ENCODE measurements at places on chromosomes 4 and X. TPM values are rescaled to one million over a fixed set of nuclear protein-coding genes. Genes with fewer than 3 reads are reported as not detected.

Gene ZNF732
- total RNA-seq: not detected

DNA sequence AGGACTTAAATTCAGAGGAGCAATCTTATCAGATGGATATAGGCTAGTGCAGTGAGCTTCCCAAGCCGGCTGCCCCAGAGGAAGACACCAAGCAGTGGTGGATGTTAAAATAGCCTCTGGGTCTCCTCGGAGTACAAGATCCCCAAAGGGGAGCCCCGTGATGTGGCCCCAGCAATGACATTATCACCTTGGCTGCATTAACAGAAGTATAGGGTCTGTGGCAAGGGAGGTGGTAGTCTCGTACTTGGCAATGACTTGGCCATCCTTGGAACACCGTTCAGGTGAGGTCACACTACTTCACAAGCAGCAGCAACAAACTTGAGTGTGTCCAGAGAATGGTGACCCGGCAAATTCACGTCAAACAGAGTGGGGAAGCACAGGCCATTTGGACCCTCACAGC, 67.8 kb downstream of the PSAPL1 start:
- no peaks in the 10 kb centered on the region for H3K36me3 ChIP-seq
- H3K4me1 ChIP-seq: no peaks in the 10 kb centered on the region
- H3K4me3 ChIP-seq: no peak overlapping the region
- DNase-seq: no peak
- no peaks in the 10 kb centered on the region for H3K27me3 ChIP-seq

DNA sequence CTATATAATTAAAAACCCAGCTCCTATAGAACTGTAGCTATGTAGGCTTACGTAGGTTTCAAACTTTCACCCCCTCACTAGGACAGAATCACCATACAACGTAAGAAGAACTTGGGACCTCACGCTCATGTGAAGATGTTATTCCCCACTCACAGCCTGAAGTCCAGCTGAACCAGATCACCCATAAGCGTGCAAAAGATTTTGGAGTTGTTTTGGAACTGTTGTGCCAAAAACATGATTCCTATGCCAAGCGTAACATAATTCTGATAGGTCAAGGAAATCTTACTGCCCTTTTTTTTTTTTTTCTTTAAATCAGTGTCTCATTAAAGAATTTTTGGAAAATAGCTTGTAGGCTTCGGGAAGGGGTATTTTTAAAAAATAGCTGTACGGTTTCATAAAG, 57.0 kb downstream of the LCORL start:
- no peak overlapping the region for H3K27ac ChIP-seq
- H3K27me3 ChIP-seq: no peaks in the 10 kb centered on the region
- no peaks in the 10 kb centered on the region for H3K4me1 ChIP-seq
- no peak overlapping the region for H3K4me3 ChIP-seq

Gene MAML3
- total RNA-seq: 2.4 TPM

GRCh38 chrX:48592971-48593370, 4.3 kb upstream of the WDR13 start:
- no peaks in the 10 kb centered on the region for H3K36me3 ChIP-seq
- no peak overlapping the region for H3K27ac ChIP-seq
- DNase-seq: no peak
- H3K4me1 ChIP-seq: peaks cover 3% of the 10 kb centered on the region

- H3K27ac ChIP-seq: no peak overlapping the region
- no peaks in the 10 kb centered on the region for H3K36me3 ChIP-seq
- H3K4me3 ChIP-seq: no peak overlapping the region
Observed at GRCh38 chr4:100483796-100484195, 34.0 kb downstream of the EMCN start.

Gene SUPT20HL2
- total RNA-seq: not detected

GRCh38 chrX:3599802-3600430, 113.5 kb downstream of the PRKX start:
- H3K4me3 ChIP-seq: no peak overlapping the region
- DNase-seq: no peak
- no peak overlapping the region for H3K27ac ChIP-seq

Gene CSAG3
- not detected for total RNA-seq

DNA sequence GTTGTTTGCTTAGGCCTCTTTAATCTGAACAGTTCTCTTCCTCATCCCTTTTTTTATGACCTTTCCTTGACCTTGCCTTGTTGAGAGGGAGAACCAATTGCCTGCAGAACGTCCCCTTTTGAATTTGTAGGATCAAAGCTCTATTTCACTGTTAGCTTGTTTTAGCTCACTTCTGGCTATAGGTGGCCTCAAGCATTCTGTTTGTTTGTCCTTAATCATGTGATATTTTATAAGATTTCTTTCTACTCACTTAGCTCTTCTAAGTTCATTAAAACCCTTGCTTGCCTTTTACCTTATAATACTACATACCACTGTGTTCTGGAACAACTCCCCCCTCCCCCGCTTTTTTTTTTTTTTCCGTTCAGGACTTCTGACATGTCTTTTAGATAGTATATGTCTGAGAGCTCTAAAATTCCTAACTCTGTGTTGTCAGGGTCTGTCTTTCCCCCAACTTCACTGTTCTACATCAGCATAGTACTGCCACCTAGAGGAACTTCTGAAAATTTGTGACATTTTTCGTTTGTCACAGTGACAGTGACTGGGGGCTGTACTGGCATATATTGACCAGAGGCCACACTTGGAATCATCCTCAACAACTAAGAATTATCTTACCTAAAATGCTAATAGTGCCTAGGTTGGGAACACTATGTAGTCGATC, 128.5 kb downstream of the LARP7 start:
- H3K27ac ChIP-seq: no peak overlapping the region
- H3K4me1 ChIP-seq: no peaks in the 10 kb centered on the region
- H3K27me3 ChIP-seq: no peaks in the 10 kb centered on the region
- H3K36me3 ChIP-seq: no peaks in the 10 kb centered on the region

DNA sequence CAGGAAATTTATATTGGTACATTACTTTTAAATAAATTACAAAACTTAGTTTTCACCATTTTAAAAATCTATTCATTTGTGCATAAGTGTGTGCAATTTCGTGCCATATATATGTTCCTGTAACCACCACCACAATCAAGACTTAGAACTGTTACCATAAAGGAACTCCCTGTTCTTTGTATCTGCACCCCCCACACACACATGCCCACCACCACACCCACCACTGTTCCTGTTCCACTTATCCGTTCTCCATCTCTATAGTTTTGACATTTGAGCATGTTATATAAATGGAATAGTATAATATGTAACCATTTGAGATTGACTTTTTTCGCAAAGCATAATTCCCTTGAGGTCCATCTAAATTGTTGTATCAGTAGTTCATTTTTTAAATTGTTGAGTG, 73.7 kb downstream of the TAF1 start:
- H3K4me1 ChIP-seq: peaks cover 5% of the 10 kb centered on the region
- H3K4me3 ChIP-seq: no peak overlapping the region
- no peaks in the 10 kb centered on the region for H3K27me3 ChIP-seq
- H3K36me3 ChIP-seq: peaks cover 22% of the 10 kb centered on the region
- H3K27ac ChIP-seq: no peak overlapping the region

DNA sequence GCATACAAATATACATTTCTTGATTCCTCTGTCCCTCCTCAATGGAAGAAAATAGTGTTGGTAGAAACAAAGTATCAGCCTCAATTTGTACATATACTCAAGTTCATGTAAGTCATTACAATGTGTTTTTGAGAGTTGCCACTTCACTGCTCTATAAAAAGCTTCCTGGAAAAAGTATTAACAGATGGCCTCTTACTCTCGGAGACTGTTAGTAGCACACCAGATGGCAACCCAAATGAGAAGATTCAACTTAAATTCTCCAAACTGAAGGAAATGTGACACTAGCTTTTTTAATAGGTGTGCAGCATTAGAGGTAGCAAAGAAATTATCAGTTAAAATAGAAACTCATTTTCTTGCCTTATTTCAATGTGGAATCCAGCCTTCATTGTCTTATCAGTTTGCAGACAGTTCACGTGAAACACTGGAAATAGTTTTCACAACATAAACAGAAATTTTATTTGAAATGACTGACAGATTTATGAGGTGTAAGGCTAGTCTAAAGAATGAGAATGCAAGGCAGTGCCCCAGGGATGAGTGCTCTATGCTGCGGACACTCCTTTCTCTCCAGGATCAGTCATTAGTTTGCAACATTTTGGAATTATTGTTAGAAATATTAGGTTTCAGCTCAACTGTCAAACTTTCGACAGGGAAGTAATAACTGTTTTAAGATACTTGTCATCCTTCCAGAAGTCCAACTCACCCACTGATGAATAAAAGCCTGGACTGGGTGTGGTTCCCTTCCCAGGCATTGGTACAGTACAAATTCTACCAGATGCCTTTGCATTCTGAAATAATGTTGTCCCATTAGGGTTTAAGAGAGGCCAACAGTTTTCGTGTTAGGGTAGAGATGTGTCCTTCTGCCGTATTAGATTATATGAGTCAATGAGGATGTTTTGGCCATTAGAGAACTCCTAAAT, 50.9 kb downstream of the IDS start:
- no peaks in the 10 kb centered on the region for H3K4me1 ChIP-seq
- H3K36me3 ChIP-seq: no peaks in the 10 kb centered on the region
- no peak overlapping the region for H3K4me3 ChIP-seq
- no peak overlapping the region for H3K27ac ChIP-seq
- peaks cover under 1% of the 10 kb centered on the region for H3K27me3 ChIP-seq
- DNase-seq: no peak

GRCh38 chr4:177010418-177010817, 217.7 kb upstream of the VEGFC start:
- no peaks in the 10 kb centered on the region for H3K27me3 ChIP-seq
- no peaks in the 10 kb centered on the region for H3K4me1 ChIP-seq
- no peak overlapping the region for H3K27ac ChIP-seq
- H3K4me3 ChIP-seq: no peak overlapping the region

- H3K4me1 ChIP-seq: no peaks in the 10 kb centered on the region
- no peaks in the 10 kb centered on the region for H3K36me3 ChIP-seq
- H3K4me3 ChIP-seq: no peak overlapping the region
- no peak overlapping the region for H3K27ac ChIP-seq
Observed at GRCh38 chrX:96591421-96591820, 93.2 kb upstream of the DIAPH2 start.

Gene ZNF711
- total RNA-seq: 1.2 TPM

Gene DCAF12L1
- total RNA-seq: not detected

- peaks cover 13% of the 10 kb centered on the region for H3K27me3 ChIP-seq
- no peak overlapping the region for H3K4me3 ChIP-seq
- peak overlapping the region; percentile 80 for H3K27ac ChIP-seq
Observed at GRCh38 chr4:55549888-55550287, 3.2 kb upstream of the CLOCK start.

GRCh38 chr4:78288327-78288726, 231.2 kb downstream of the FRAS1 start:
- no peak overlapping the region for H3K4me3 ChIP-seq
- H3K36me3 ChIP-seq: no peaks in the 10 kb centered on the region
- no peak overlapping the region for H3K27ac ChIP-seq
- H3K4me1 ChIP-seq: no peaks in the 10 kb centered on the region
- DNase-seq: no peak

DNA sequence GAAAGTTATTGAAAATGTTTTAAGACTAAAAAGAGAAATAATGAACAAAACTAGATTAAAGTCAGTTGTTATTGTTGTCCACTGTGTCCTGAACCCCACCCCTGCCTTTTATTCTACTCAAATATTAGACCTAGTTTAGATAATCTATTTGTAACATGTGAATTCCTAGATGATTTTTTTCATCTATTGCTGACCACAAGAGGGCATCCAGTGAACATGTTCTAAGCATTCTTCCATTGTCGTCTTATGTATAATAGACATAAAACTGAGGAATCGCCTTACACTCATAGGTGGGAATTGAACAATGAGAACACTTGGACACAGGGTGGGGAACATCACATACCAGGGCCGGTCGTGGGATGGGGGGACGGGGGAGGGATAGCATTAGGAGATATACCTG, 36.4 kb upstream of the HPRT1 start:
- H3K27me3 ChIP-seq: no peaks in the 10 kb centered on the region
- DNase-seq: no peak
- H3K4me3 ChIP-seq: no peak overlapping the region
- peaks cover 14% of the 10 kb centered on the region for H3K36me3 ChIP-seq

DNA sequence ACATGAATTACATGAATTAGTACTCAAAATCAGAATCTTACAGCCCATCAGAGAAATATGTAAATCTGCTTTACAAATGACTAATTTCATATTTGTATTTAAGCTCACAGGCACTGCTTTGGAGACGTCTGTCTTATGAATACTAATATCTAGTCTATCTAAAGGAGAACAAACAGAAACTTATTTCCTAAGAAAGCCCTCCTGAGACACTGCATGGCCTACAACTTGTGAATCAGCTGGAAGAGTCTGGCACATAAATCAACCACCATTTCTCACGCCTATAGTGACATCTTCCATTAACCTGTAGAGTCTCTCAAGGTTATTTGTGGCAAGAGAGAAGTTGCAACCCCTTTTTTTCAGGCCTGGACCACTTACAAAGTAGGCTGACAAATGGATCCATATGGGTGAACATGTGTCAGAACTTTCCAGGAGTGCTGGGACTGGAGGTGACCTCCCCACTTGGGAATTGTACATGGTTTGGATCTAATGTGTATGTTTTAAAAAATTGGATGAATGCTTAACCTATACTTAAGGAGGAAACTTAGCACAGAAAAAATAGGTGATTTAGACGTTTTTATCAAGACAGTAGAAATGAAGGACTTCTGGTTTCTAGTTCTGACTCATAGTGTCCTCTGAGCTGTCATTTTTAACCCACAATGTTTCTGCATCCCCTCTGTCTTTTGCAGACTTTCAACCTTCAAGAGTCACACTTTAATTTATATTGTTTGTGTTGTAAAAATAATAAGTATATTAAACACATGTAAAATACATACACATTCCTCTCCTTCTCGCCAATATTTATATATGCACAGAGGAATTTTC, 83.2 kb upstream of the ARHGAP24 start:
- DNase-seq: no peak
- H3K4me1 ChIP-seq: no peaks in the 10 kb centered on the region
- no peaks in the 10 kb centered on the region for H3K36me3 ChIP-seq
- no peak overlapping the region for H3K4me3 ChIP-seq
- no peak overlapping the region for H3K27ac ChIP-seq

GRCh38 chrX:148601034-148601433, 100.6 kb downstream of the AFF2 start:
- H3K36me3 ChIP-seq: no peaks in the 10 kb centered on the region
- no peaks in the 10 kb centered on the region for H3K27me3 ChIP-seq
- no peak overlapping the region for H3K27ac ChIP-seq
- DNase-seq: no peak
- H3K4me1 ChIP-seq: peaks cover 12% of the 10 kb centered on the region

DNA sequence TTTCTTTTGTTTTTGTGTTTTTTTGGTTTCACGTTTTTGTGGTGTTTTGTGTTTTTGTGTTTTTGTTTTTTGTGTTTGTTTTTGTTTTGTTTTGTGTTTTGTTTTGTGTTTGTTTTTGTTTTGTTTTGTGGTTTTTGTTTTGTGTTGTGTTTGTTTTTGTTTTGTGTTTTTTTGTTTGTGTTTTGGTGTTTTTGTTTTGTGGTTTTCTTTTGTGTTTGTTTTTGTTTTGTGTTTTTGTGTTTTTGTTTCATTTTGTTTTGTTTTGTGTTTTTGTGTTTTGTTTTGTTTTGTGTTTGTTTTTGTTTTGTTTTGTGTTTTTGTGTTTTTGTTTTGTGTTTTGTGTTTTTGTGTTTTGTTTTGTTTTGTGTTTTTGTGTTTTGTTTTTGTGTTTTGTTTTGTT, 20.9 kb downstream of the CSF2RA start:
- H3K27ac ChIP-seq: peak overlapping the region; percentile 43
- no peak for DNase-seq
